Activated naive CD4-positive, alpha-beta T cell (primary cell): ENCODE measurements at places on chromosomes 12 and 14.

- no peak for DNase-seq
Observed at GRCh38 chr12:107760207-107760808, 629 bp downstream of the PRDM4 start.

DNA sequence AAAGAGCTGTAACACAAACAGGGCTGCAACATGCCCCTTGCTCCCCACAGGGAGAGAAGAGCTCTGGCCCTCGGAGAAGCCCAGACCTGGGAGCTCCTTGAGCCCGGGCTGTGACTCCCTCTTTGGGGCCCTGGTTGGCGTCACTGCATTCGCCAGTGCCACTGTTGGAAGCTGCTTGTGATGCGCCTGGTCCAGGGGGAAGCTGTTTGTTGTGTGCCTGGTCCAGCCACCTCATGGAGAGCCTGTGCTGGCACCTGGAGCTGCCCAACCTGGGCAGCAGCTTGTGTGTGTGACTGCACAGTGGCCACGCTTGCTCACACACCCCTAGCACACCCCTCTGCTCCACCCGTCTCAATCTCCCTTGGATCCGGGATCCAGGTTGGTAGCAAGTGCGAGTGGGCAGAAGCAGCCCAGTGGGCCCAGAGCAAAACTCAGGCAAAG is 49.5 kb downstream of the A2M start:
- DNase-seq = no peak

- DNase-seq = no peak
Observed at GRCh38 chr12:13075118-13075480, 28.4 kb downstream of the GSG1 start.

DNA sequence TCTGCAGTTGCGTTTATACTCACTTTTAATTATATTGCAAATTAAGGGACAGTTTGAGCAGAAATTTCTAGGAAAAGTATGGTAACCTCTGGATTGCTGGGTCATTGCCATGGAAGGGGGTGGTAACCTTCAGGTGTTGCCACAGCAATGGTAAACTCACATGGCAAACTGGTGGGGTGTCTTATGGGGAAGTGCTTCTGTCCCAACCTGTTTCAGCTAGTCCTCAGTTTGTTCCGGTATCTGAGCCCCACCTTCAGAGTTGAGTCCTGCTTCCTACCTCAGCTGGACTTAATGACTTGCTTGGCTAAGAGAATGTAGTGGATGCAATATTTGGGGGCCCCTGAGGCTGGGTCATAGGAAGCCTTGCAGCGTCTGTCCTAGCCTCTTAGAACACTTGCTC is 7.3 kb upstream of the CLMN start:
- no peak for DNase-seq

DNA sequence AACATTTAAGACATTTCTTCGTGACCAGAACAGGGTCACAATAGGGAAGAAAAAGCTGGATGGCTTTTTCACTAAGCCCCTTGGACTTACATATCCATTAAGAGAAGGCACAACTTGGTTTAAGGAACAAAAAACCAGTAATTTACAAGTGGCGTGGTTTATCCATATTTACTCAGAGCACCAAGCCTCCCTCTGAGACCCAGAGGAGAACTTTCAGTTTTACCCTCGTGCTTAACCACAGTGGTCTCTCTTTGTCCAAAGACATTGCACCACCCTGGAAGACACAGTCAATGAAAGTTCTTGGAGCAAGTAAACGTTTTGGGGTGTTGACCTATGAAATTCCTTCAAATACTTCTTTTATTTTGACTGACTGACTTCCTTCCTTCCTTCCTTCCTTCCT is 52.5 kb downstream of the SSPN start:
- no peak for DNase-seq

DNA sequence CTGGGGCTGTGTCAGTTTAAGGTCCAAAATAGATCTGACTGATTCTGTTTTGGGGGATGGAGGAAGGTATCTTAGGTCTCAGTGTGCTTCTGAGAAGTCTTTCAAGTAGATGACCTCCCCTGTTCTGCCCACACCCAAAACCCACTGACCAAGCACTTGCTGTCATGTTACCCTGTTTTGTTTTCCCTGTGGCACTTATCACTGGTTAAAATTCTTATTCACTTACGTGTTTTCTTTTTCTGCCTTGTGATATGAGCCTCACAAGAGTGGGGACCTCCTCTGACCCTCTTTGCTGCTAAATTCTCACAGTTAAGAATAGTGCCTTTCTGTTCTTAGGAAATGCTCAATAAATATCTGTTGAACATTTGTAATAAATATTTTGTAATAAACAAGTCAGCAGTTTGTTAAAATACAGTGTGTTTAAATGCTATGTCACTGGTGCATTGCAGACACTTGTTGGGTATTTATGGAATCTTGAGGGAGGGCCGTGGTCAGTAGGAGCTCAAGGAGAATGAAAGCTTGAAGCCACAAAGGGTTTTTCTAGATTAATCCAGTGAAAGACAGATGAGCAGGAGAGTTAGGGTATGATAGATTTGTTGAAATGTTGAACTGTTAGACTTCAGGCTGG is 20.9 kb downstream of the PLEKHA5 start:
- DNase-seq = no peak

DNA sequence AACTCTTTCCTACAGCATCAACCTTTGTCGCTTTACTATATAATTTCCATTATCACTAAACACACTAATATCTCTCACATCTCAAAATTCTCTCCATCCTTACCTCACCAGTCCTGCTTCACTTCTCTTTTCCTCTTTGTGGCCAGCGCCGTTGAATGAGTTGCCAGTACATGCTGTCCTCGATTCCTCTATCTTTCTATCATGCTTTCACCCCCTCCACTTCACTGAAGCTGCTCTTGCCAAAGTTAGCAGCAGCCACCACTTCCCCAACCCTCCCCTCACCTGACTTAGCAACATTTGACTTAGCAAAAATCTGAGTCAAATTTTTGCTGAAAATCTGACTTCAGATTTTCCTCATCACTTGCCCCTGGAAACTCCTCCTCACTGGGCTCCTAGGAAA is 210.4 kb downstream of the ANO6 start:
- DNase-seq = no peak

DNA sequence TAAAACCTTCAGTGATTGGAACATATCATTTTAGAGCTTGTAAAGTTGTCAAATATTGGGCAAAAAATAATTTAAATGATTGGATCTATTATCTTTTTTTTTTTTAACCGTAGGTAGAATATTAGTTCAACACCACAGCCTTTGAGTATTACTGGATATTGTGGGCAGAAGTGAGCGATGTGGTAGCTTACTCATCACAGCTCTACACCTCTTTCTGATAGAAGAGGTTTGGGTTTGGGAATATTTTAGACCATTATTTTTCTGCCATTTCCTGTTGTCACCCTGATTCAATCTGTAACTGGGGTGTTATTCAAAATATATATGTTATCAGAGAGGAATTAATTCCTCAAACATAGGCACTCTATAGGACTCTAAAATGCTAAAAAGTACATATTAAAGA is 34.8 kb upstream of the SLC38A2 start:
- no peak for DNase-seq

DNA sequence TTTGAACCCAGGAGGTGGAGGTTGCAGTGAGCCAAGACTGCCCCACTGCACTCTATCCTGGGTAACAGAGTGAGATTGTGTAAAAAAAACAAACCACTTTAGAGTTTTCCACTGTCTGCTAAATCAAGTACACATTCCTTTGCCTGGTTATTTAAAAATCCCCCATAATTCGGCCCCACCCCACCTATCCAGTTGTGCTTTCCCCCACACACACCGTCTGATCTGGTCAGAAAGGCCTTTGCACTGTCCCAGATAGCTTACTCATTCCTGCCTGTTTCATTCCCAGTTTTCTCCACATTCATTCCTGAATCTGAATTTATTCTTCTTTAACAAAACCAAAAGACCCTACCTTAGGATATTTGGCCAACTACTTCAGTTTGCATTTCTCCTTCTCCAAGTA is 29.5 kb downstream of the NINJ2 start:
- no peak for DNase-seq

GRCh38 chr12:5514545-5514944 is 82.6 kb downstream of the NTF3 start:
- no peak for DNase-seq

DNA sequence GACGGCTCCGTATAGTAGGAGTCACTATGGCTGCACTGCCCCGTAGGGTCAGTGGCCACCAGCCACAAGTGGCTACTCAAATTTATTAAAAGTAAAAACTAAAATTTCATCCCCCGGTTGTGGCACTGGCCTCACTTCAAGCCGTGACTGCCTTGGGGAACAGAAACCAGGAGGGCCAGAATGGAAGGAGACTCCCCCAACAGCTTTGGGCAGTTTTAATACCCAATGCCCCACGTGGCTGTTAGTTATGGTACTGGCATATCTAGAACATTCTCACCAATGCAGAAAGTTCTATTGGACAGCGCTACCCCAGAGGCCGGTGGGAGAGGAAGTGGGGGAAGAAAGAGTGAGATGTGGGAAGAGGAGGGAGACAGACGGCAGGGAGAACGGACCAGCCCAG is 6.2 kb downstream of the NCOR2 start:
- no peak for DNase-seq

- DNase-seq = no peak
Observed at GRCh38 chr12:114729731-114730130, 45.8 kb upstream of the TBX3 start.

DNA sequence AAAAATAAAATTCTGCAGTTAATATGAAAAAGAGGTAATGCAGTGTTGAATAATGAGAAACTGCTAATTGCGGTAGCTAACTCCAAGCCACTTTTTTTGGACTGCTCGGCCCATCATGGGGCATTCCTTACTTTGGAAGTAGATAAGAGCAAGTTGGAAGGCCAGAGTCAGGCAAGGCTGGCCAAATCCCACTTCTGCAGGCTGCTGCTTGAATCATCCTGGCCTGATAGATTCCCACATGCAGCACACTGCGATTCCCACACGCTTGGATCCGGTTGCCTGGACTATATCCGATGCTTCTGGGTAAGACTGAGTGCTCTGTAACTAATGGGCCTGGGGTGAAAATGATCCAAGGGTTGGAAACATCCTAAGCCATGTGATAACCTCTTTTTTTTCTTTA is 10.6 kb downstream of the EIF2B2 start:
- DNase-seq = no peak

GRCh38 chr12:52355176-52355575 is 12.1 kb downstream of the KRT85 start:
- no peak for DNase-seq

- DNase-seq = no peak
Observed at GRCh38 chr12:34208331-34209258, 186.3 kb downstream of the ALG10 start.

- DNase-seq = no peak
Observed at GRCh38 chr12:50985322-50985721, 33.0 kb downstream of the HIGD1C start.

- DNase-seq = no peak
Observed at GRCh38 chr14:96727980-96728717, 69.0 kb upstream of the VRK1 start.

DNA sequence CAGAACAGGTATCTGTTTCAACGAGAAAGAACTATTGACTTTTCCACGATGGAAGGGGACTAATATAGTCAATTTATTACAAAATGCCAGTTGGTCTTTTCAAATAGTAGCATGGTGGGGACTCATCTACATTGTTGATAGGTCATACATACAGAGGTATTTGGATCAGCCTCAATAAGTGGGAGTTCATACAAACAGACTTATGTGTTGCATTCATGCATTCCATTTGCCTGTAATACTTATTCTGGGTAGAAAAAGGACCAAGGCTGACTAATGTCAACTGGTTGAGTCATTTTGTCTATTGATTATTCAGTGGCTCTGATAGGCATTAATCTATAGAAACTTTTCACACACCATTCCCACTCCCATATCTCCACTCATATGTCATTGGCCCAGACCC is 41.5 kb upstream of the GLIPR1 start:
- DNase-seq = no peak

DNA sequence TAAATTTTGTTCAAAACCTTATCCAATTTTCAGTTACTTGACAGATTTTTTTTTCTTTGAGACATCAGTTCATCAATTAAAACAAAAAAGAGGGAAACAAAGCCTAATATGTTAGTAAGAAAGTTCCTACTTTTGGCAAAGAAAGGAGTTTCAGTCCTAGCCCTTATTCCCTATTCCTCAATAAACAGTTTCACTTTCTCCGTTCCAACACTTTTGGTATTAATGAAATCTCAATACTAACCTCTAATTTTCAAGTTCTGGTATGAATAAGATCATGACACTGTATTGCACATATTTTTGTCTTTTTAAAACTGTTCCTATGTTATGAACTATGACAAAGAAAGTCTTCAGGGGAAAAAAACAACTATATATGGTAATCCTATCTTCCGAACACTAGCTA is 48.4 kb downstream of the RPS6KA5 start:
- DNase-seq = no peak

DNA sequence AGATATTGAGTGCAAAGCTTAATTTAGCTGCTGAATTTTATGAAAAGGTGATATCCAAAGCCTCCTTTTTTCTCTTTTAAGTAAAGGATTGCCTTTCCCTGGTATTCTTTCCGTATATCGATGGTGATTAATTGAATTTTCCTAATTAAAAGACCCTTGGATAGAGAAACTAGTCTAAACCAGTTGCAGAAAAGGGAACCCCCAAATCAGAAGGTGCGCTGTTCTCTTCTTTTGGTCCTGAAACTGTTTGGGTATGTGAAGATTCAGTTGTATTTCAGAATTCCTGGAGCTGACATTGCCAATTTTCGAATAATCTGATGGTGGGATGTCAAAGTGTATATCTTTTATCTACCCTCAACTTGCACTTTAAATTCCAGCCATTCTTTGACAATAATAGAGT is 1.9 kb downstream of the GPHN start:
- DNase-seq = no peak

DNA sequence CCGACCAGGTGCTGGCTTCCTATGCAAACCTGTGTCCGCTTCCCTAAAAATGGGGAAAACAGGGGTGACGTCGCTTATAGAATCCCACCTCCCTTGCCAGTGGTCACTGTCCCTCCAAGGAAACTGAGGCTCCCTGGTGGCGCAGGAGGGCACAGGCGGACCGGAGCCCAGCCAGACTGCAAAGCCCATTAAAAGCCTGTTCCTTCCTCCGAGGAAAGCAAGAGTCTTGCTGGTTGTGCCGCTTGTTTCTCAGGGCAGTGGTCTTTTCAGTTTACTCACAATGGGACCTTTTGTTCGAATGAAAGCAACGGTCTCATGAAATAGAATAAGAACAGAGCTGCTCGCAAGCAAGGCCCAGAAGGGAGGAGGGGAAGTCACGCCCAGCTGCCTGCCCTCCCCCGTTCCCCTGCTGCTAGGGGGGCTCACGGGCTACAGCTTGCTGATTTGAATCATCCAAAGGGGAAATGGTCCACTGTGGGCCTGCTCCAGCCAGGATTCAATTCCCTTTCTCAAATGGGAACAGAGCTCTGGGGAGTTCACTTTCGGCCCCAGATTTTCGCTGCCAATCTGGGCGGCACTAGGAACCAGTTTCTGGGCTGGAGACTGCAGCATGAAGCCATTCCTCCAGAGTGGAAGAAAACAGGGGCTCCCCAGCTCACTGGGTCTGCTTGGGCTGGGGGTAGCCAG is 4.6 kb upstream of the SELPLG start:
- DNase-seq = no peak
